ENCODE measurements at places on chromosomes 1 and 21.

DNA sequence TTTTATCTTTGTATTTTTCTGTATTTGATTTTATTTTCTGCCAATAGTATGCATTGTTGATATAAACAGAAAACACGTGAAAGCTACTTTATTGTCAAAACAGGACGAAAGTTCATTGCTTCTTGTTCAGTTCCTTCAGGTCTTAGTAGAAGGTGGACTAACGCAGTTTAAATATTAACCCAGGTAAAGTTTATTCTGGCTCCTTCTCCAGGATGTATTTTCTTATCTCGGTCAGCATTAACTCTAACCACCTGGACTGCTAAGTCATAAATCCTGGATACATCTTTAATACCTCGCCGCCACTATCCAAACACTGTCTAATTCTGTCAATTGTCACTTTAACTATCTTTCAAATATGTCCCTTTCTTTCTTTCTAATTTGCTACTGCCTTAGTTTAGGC is 5.7 kb upstream of the SOAT1 start:
- no peak for DNase-seq

DNA sequence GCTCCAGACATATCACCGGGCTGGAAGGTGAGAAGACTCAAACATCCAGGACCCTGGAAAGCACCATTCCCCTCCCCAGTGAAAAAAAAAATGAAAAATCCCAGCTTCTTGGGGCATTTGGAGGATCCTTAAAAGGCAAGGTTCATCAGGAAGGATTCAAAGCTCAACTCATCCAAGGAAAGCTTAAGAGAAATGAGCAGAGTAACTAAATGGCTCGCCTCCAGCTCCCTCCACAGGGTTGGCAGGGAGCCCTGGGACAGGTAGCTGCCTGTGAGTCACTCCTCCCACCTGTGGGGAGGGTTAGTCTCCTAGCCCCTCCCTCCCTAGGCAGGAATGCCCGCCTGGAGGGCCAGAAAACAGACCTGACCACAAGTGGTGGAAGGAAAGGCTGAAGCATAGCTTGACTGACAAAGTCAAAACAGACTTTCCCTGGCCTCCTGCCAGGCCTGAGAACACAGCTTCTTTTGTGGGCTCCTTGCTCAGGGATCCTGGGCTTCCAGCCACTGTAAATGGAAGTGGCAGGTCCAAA is 712 bp upstream of the LAMB3 start:
- DNase-seq: no peak

DNA sequence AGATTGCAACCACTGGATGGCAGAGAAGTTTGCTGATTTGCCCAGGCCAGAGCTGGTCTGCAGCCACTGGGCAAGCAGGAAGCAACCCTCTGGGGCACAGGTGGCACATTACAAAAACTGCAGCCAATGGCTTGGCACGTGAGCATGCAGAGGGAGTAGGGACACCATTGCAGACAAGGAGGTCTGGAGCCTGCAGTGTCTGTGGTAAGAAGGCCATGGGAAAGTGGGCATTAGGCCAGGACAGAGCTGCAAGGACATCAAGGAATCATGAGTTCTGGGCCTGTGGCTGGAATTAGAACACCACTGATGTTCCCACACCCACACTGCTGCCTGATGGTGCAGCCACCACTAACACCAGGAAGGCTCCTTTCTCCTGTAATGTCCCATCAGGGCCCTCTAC is 113.0 kb downstream of the TSEN15 start:
- no peak for DNase-seq

DNA sequence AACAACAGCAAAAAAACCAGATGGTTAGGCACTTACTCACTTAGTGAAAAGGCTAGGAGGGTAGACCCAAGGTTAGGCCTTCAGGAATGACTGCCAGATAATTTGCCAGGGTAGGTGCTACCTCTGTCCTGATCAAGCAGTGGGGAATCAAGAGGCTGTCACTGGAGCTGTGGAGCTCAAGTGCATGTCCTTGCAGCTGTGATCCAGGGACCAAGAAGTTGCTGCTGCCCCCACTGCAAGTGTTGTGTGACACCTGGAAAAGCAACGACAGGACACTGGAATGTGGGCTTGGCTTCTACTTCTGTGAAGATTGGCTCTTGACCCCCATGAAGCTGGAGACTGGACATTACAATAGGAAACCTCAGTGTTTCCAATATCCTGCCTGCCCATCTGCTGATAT is 72.1 kb downstream of the PEX14 start:
- no peak for DNase-seq

GRCh38 chr1:46672696-46673095 is 1.0 kb downstream of the TEX38 start:
- DNase-seq: no peak

- DNase-seq: no peak
These were observed 9.6 kb upstream of the RFX5 start for GRCh38 chr1:151356696-151357095.

DNA sequence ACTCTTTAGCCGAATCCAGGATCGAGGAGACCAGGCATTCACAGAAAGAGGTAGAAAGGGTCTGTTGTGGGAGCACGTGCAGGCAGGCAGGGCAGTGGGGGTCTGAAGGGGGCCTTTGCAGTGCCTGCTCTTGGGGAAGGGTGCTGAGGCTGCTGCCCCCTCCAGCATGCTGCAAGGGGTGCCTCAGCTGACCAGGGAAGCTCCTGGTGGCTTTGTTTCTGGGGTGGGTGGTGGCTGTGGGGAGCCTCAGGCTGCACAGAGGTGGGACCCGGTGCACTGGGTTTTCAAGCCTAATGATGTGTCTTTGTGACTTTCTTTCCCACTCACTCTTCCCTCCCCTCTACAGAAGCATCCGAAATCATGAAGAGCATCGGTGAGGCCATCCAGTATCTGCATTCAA is 41.5 kb upstream of the IL19 start:
- DNase-seq: no peak

GRCh38 chr1:37825506-37825905 is 17.5 kb upstream of the YRDC start:
- no peak for DNase-seq

GRCh38 chr1:67676287-67676686 is 8.7 kb upstream of the GADD45A start:
- no peak for DNase-seq

- no peak for DNase-seq
These were observed 8.6 kb downstream of the LDLRAD1 start for GRCh38 chr1:54009406-54009805.

- DNase-seq: no peak
These were observed 21.8 kb downstream of the GBP2 start for GRCh38 chr1:89104147-89104546.

DNA sequence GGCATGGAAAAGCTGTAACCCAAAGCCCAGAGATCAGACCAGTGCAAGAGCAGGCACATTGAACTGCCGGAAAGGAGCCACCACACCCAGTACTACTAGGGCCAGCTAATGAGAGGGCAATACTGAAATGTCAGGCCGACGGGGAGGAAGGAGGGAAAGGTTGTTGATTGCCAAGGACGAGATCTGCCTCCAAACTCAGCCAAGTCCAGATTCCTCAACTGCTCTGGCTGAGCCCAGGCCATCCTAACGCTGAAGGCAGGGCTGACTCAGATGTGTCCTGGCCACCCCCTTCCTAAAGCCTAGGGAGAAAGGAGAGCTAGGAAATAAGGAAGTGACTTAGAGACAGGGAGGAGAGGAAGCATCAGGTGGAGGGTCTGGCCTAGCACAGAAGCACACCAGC is 42.1 kb upstream of the IPO9 start:
- DNase-seq: no peak

DNA sequence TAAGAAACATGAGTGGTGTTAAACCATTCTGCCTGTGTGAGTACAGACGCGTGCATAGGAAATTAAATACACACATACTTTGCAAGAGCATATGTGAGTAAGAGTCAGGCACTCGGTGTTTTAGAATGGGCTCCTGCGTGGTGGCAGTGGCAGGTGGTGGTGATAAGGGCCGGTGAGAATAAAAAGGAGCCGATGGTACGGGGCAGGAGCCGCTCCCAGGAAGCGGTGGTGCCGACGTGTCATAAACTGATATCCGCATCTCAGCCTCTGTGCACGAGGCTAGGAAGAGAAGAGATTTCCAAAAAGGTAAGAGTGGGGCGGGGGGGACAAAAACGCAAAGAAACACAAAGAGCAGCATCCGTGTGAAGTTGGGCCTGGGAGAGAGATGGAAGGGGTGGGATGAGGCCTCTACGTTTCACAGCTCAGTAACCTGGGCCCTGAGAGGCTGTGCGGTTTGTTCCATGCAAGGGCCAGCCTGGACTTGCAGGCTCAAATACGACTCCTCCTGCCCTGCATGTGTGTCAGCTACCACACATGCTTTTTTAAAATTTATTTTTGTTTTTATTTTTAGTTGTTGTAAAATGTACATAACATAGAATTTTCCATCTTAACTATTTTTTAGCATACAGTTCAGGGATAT is 127.7 kb upstream of the COL6A1 start:
- no peak for DNase-seq
